ENCODE measurements at places on chromosomes 6 and 20. TPM values are rescaled to one million over a fixed set of nuclear protein-coding genes. Genes with fewer than 3 reads are reported as not detected.
A peak's percentile ranks its signal among the peaks of the same experiment; 100 is the strongest.

ZNF343 gene
- total RNA-seq, result 15.0 TPM

- no peak for DNase-seq
Observed at GRCh38 chr6:26743941-26744699, 84.6 kb upstream of the ZNF322 start.

OR2J3 gene
- not detected for total RNA-seq

KIF25 gene
- 0.26 TPM for total RNA-seq

GRCh38 chr6:131741688-131742393 is 31.0 kb upstream of the CTAGE9 start:
- no peak for DNase-seq

ERVFRD-1 gene
- not detected for total RNA-seq

DNA sequence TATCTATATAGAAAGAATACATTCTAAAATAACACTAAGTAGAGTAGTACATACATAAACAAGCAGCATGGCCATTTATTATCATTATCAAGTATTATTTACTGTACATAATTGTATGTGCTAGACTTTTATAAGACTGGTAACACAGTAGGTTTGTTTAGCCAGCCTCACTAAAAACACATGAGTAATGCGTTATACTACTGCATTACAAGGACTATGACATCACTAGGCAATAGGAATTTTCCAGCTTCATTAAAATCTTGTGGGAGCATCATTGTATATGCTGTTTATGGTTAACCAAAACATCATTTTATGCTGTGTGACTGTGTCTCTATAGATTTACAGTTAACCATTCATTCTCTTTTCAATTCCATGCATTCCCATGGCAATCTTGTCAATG is 131.7 kb upstream of the HDGFL1 start:
- no peak for DNase-seq

DNA sequence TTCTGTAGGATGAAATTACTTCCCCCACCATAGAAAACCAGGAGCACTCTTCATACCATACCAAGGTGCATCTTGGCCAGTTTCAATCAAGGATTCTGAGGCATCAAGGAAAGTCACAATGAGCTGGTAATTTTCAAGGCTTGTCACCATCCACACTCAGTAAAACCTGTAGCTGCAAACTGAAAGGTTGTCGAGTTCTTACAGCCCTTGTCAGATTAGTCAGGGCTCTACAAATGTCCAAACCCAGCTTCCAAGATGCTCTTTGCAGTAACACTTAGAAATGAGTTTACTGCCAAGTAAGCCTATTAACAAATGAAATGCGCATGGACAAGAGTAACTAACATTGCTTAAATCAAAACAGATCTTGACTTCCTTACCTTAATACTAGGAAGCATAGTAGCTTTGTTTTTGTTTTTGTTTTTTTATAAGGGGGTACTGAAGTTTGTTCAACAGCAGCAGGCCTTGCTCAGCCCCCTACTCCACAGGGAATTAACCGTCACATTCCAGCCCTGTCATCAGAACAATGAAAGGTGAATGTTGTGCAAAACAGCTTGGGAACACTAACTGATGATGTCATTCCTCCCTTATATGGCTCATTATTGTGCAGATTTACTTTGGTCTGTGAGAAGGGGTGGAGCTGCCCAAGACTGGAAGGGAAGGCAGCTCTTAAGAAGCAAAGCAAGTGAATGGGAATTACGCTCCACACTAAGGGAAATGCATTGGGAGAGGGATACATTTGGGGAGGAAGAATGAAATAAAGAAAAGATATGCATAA is 49.9 kb upstream of the TMEM30A start:
- DNase-seq, result peak; percentile 75

- DNase-seq, result no peak
Observed at GRCh38 chr6:168972128-168972527, 281.5 kb downstream of the THBS2 start.

GRCh38 chr6:134744301-134744700 is 205.6 kb downstream of the ALDH8A1 start:
- DNase-seq, result peak; percentile 39

TUBB2B gene
- total RNA-seq, result 5.1 TPM

DNA sequence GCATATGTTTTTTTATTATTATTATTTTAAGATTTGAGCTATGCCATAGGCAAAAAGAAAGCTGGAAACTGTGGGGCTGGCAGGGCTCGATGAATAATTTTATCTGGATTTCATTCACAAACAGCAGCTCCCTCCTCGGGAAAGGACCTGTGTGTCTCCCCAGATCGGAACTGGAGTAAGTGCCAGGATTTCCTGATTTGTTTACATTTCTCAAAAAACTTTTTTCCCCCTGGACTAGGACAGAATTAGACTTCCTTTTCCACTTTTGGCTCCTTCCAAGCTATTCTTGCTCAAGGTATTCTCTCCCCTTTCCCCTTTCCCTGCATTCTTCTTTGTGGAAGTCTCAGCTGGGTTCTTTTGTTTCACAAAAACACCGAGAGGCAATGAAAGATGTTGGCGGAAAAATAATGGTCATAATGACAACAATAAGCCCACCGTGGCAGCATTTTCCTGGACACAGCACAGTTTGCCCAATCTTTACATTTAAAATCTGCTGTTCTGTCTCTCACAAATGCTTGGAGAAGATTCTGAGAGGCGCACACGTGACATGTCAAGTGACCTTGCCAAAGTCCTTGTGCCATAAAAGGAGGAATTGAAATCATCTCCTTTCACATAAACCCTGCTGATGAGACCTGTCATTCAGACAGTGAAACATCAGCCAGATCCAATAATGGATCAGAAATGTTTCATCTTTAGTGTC is 85.8 kb upstream of the PREP start:
- DNase-seq, result peak; percentile 37

ANKRD6 gene
- total RNA-seq, result 3.6 TPM

- DNase-seq, result no peak
Observed at GRCh38 chr6:44388135-44388487, 605 bp downstream of the CDC5L start.

LATS1 gene
- total RNA-seq, result 7.4 TPM

SLC16A10 gene
- total RNA-seq, result not detected

PRDM1 gene
- 5.4 TPM for total RNA-seq

DNA sequence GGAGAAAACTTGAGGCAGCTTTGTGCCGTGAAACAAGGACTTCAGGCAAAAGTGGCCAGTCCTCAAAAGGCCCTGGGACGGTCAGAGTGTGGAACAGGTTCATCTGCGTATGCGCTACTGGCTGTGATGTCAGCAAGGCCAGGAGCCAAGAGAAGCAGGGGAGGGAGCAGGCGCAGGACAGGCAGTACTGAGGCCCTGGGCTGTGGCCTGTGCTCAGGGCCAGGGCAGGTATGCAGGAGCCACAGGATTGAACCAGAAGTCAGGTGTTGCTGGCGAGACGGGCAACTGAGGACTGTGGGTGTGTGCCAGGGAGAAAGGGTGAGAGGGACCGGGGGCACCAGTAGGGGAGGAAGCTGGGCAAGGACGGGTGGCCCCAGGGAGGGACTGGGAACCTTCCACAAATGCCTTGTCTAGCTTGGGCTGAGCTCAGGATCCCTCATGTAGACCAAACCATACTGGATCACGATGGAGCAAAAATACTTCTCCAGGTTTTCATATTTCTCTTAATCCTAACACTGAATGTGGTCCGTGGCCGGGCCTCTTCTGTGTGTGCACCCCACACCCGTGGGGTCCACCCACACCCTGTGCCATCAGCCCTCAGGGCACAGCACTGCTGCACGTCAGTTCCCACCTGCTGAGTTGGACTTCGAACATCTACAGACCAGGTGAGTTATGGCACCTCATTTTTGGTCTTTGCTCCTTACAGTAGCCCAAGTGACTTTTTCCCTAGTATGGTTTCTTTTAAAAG is 46.9 kb downstream of the GINS1 start:
- no peak for DNase-seq

NKAPL gene
- total RNA-seq, result 3.3 TPM

DNA sequence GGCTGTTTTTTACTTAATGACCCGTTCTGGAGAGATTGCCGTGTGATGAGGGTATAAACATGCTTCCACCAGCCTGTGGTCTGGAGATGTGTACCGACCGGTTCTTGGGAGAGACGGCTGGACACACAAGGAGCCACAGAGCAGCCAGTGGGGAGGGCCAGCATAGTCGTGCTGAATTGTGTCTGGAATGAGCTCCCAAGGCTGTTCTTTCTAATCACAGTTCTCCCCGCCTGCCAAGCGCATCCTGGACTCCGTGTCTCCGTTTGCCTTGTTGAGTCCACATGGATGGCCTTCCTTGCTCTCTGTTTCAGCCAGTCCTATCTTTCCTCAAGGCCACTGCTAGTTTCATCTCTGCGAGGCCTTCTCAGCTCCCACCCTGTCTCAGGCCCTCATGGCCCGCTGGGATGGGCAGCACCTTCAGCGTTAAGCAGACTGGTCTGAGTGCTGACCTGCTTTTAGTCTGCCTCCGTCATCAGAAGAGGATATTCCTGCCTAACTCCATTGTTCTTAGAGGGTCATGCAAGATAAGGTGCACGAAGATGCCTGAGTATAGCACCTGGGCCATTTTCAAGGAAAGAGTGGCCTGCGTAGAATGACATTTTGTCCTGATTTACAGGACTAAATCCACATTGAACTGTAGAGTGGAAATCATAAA is 20.6 kb downstream of the MANBAL start:
- no peak for DNase-seq

KCNQ2 gene
- total RNA-seq, result not detected

DNA sequence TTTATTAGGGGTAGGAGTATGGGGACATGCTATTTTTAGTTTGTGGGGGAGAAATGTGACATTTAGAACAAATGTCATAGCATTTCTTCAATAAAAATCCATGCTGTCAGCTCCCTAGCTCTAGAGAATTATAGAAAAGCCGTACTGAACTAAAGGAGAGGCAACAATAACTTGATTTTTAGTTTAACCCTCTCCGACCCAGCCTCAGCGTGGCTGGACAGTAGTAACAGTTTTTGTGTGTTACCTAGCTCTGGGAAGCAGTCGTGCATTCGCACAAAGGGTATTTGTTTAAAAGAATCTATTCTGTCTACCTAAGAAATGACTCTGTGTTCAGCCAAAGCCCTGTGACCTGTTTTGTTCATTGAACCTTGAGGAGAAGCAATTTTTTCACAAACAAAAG is 442.4 kb upstream of the SOX4 start:
- no peak for DNase-seq

- DNase-seq, result peak; percentile 53
Observed at GRCh38 chr6:136123468-136123867, 126.6 kb downstream of the MTFR2 start.

- peak; percentile 32 for DNase-seq
Observed at GRCh38 chr20:32585011-32585585, at the start of gene NOL4L. Gene NOL4L (minus strand): TSS chr20:32585333. CDS start chr20:32584890, 443 bp downstream.

- no peak for DNase-seq
Observed at GRCh38 chr6:161590961-161591627, 317.2 kb upstream of the AGPAT4 start.

DNA sequence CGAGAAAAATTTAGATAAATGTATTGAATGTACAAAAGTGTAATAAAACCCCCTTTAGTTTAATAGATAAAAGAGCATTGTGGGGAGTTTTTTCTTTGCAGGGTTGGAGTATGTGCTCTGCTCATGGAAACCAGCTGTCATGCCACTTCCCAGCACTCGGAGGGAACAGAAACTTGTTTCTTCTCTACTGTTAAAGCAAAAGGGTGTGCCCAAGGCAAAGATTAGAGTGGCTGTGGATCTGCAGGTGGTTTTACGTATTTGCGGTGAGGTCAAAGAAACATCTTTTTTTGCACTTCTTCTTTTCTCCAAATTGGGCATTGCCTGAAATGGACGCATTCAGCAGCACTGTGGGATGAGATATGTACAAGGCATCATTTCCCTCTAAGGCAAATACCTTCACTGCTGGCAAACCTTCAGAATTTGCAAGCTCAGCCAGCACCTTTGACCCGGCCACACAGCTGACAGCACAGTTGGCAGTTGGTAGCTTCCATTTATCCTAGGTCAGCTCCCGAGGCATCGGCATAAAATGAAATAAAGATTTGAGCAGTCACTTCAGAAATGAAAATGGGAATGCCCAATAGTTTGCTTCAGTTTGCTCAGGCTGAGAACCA is 178.4 kb upstream of the EYA4 start:
- DNase-seq, result peak; percentile 80

- DNase-seq, result no peak
Observed at GRCh38 chr6:29759457-29759856, 36.2 kb downstream of the HLA-F start.

RIPPLY2 gene
- total RNA-seq, result not detected

GRCh38 chr20:17630151-17630805 is 51.8 kb downstream of the RRBP1 start:
- DNase-seq, result no peak

DNA sequence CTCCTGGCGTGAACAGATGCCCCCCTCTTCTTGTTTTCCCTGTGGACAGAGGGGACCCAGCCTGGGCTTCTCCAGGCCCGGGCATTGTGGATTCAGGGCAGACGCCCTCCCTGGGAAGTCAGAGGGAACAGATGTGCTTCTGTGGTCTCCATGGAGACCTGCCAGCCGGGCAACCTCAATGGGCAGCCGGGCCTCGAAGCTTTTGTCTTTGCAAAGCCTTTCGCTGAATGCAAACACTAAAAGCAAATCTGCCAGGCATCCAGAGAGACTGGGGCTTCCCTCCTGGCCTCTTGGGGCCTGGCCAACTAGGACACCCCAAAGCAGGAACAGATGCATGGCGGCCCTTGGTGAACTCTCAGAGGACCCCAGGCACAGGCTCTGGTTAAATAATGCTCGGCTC is 370.0 kb upstream of the SULF2 start:
- DNase-seq, result no peak

MCCD1 gene
- not detected for total RNA-seq

DNA sequence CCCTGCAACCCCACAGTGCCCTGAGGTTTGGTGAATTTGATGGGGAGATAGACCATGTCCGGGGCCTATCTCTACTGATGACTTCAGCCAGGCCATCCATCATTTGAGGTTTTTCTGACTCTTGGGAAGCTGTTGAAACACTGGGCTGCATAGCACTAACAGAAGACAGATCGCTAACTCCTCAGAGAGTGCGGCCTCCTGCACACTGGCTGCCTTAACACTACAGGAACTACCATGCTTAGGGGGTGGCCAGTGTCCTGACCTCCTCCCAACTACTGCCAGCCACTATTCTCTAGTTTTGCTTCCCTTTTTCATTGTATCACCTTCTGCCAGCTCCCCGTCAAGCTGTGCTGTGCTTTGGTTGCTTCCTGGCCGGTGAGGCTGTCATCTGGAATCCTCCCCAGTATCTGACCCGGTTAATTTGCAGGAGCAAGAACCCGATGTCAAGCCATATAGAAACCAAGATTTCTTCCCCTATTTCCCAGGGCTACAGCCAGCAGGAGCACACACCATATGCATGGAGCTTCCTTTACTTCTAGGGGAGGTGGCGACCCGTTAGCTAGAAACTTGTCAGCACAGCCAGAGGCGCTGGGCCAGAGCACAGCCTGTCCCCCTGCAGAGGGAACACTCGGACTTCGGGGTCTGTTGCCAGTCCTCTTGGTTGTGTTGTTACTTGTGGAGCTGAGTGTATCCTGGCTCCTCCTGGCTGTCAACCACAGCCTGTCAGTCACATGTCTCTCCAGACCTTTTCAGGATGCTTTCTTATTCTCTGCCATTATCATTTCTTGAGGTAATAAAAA is 57.3 kb upstream of the TRAF3IP2 start:
- DNase-seq, result peak; percentile 48

HLA-DPA1 gene
- 1.0 TPM for total RNA-seq
